ENCODE measurements at places on chromosomes 1 and 21. TPM values are rescaled to one million over a fixed set of nuclear protein-coding genes. Genes with fewer than 3 reads are reported as not detected.

GRCh38 chr1:234924450-234925355, 203.9 kb downstream of the TOMM20 start:
- no peak for DNase-seq
- no peak overlapping the region for H3K4me3 ChIP-seq
- no peaks in the 10 kb centered on the region for H3K27me3 ChIP-seq
- H3K27ac ChIP-seq, result peak overlapping the region; percentile 89
- no peaks in the 10 kb centered on the region for H3K36me3 ChIP-seq

- H3K4me3 ChIP-seq, result no peak overlapping the region
- no peak overlapping the region for H3K27ac ChIP-seq
- H3K27me3 ChIP-seq, result no peaks in the 10 kb centered on the region
- no peaks in the 10 kb centered on the region for H3K36me3 ChIP-seq
- H3K4me1 ChIP-seq, result peaks cover 4% of the 10 kb centered on the region
Observed at GRCh38 chr1:241375886-241376285, 18.9 kb upstream of the RGS7 start.

DNA sequence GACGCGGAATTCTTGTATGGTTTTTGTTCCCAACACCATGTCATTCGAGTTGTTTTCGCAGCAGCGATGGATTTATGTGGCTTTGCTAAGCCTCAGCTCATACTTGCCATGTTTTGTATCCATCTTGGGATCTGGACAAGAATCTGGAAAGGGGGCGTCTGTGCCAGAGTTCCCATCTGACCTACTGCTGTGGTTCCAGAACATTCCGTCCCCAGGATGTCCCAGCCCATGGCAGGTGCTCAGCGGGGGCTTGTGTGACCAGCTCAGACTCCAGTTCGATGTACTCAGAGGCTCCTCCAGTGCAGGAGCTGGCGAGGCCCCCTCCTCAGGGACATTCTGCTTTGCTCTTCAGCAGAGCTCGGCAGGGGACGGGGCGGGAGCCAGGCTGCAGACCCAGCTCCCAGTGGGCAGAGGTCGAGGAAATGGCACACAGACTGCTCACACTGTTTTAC, 24.0 kb upstream of the ADARB1 start:
- H3K27ac ChIP-seq, result peak overlapping the region; percentile 96
- peaks cover 54% of the 10 kb centered on the region for H3K4me1 ChIP-seq
- H3K36me3 ChIP-seq, result peaks cover 7% of the 10 kb centered on the region
- DNase-seq, result peak; percentile 93
- H3K4me3 ChIP-seq, result peak overlapping the region; percentile 38
- no peaks in the 10 kb centered on the region for H3K27me3 ChIP-seq

DNA sequence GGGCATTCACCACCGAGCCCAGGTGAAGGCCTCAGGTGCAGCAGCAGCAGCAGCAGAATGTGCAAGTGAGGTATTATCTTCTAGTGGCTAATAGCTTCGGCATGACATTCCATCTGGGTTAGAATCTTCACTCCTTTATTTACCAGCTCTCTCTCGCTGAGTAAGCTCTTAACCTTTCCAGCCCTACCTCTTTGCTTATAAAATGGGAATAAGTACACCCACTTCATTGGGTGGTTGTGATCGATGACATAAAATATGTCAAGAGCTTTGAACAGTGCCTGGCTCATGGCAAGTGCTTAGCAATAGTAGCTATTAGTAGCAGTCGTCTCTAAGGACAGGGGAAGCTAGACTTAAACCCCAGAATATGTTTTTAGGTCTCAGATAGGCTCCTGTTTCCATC, 149.5 kb downstream of the NOS1AP start:
- H3K36me3 ChIP-seq, result no peaks in the 10 kb centered on the region
- no peaks in the 10 kb centered on the region for H3K27me3 ChIP-seq
- H3K27ac ChIP-seq, result no peak overlapping the region
- no peak for DNase-seq
- H3K4me3 ChIP-seq, result no peak overlapping the region
- peaks cover 38% of the 10 kb centered on the region for H3K4me1 ChIP-seq

DNA sequence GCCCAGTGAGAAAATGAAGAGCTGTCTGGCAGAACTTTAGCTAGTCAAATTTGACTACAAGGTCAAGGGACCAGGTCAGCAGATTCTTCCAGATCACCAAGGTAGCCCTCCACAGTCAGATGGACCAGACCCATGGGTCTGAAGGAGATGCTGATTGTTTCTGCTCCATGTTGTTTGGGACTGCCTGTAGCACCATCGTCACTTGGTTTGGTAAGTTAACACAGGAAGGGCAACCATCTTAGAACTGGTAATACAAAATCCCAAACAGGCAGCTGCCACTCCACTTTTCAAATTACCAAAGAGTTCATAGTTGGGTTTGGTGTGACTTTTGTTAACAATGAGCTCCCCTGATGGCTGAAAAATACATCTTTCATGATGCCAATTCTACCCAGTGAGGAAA, 9.0 kb downstream of the ITPKB start:
- H3K27me3 ChIP-seq, result no peaks in the 10 kb centered on the region
- H3K27ac ChIP-seq, result no peak overlapping the region
- no peak for DNase-seq
- H3K36me3 ChIP-seq, result peaks cover 7% of the 10 kb centered on the region

GRCh38 chr1:227244339-227245118, 73.8 kb downstream of the CDC42BPA start:
- peaks cover 2% of the 10 kb centered on the region for H3K36me3 ChIP-seq
- H3K4me3 ChIP-seq, result no peak overlapping the region
- H3K4me1 ChIP-seq, result peaks cover 41% of the 10 kb centered on the region
- H3K27me3 ChIP-seq, result no peaks in the 10 kb centered on the region
- no peak overlapping the region for H3K27ac ChIP-seq
- no peak for DNase-seq

DNA sequence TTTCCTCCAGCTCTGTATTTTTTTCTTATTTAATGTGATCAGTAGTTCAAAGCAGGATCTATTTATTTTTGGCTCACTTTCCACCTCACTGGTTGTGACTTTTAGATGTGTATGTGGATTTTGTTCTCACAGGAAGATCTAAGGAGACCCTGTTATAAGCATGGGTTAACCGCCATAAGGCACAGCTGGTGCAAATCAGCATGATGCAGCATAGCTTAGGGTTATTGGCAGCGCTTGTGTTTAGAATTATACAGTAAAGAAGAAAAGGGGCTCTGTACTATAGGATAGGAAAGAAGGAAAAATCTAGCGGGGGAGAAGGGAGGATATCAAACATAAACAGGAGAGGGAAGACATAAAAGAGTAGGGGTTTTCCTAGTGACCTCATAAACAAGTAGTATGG, 26.9 kb upstream of the RGL1 start:
- no peak overlapping the region for H3K27ac ChIP-seq
- DNase-seq, result no peak
- H3K4me1 ChIP-seq, result peaks cover 27% of the 10 kb centered on the region
- H3K4me3 ChIP-seq, result no peak overlapping the region

GRCh38 chr21:26169611-26170470, 729 bp downstream of the APP start:
- H3K4me3 ChIP-seq, result peak overlapping the region; percentile 95
- no peaks in the 10 kb centered on the region for H3K36me3 ChIP-seq
- no peaks in the 10 kb centered on the region for H3K27me3 ChIP-seq
- H3K27ac ChIP-seq, result peak overlapping the region; percentile 90
- peaks cover 42% of the 10 kb centered on the region for H3K4me1 ChIP-seq
- DNase-seq, result no peak

GRCh38 chr1:232969799-232970198, 19.4 kb downstream of the NTPCR start:
- no peaks in the 10 kb centered on the region for H3K27me3 ChIP-seq
- DNase-seq, result no peak
- no peaks in the 10 kb centered on the region for H3K4me1 ChIP-seq
- no peak overlapping the region for H3K27ac ChIP-seq

Gene NFASC
- not detected for total RNA-seq

Gene PDPN
- 1.3 TPM for total RNA-seq

Gene HFM1
- total RNA-seq, result 0.46 TPM

Gene C1orf116
- total RNA-seq, result 0.07 TPM

Gene HIVEP3
- 4.5 TPM for total RNA-seq

All from chondrocyte (in vitro differentiated cells).